ENCODE measurements at places on chromosomes 6 and 20.

- DNase-seq = peak; percentile 44
These were observed 18.1 kb upstream of the CEBPB start for GRCh38 chr20:50172347-50173013.

- DNase-seq = no peak
These were observed 270.2 kb downstream of the SMOC2 start for GRCh38 chr6:168711049-168711640.

DNA sequence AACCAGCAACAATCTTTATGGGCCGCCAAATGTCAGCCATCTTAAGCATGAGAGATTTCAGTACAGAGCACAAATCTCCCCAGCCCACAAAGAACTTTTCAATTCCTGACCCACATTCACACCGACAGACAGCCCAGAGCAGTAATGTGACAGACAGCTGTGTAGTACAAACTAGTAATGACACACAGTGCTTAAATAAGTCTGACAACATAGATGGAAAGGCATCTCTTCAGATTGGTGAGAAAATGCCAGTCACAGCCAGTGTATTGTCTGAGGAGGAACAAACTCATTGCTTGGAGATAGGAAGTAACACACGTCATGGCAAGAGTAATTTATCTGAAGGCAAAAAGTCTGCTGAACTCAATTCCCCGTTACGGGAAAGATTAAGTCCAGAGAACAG, 36.0 kb downstream of the KIZ start:
- no peak for DNase-seq

DNA sequence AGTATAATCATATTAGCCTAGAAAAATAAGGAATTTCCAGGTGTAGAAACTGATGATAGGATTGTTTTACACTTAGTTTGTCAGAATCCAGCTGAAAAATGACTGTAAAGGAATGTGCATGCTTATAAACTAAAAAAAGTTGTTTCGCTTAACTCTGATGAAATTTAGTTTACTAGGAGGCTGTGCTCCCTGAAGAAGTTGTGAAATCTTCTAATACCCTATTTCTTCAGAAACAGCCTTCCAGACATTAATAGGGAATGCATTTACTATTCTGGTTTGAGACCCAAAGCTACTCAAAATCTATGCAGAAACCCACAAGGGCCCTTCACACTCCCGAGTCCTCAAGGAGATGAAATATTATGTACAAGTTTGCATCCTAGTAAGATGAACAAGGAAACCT, 105.5 kb upstream of the SSTR4 start:
- no peak for DNase-seq

DNA sequence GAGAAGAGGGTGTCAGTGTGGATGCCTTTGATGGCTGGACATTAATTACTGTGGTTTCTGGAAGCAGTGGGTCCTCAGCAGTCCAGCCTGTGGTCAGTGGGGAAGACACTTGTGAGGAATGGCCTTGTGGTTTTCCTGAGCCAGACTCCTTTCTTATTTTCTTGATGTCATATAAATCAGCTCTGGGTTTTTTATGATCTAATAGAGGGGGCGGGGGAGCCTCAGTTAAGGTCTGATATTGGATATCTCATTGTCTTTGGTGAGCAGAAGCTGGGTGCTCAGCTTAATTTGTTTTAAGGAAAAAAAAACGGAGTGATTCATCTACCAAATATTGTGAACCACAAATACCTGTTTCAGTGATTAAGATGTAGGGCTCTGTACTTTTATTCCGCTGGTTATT, 62.1 kb downstream of the OTOR start:
- DNase-seq = no peak

- DNase-seq = no peak
These were observed 301.7 kb upstream of the ZFP64 start for GRCh38 chr20:52493171-52493721.

GRCh38 chr6:32472781-32473375, 33.2 kb downstream of the HLA-DRA start:
- DNase-seq = no peak

GRCh38 chr20:4083098-4083865, 67.9 kb upstream of the RNF24 start:
- DNase-seq = no peak

DNA sequence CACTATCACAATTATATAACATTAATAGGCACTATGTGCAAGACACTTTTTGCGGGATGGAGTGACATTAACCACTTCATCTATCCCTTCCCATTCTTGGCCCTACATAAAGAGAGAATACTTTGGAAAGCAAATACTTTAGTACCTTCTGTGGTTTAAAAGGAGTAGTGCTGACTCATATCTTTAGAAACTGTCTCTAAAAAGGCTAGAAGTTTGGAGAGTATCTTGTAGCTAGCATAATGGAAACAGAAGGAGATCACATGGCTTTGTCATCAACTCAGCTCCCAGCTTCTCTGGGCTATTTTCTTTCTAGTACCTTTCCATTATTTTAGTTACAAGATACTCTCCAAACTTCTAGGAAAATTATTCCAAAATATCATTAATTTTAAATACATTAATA, 157.5 kb downstream of the ADGRG6 start:
- DNase-seq = no peak

- DNase-seq = no peak
These were observed 7.6 kb upstream of the BTN3A3 start for GRCh38 chr6:26432627-26433201.

DNA sequence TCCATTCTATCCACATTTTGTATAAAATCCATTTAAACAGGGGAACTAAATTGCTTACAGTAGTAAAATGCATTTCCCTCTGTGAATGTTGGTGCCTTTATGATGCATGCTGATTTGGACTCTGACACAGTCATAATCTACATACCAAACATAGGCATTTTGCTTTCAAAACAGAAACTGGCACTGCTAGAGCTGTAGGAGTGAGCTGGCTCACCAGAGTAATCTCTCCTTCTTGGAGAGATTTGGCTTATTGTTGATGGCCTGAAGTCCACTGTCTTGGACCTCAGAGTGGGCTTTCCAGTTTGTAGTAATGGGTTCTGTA, 363.2 kb upstream of the FLRT3 start:
- DNase-seq = no peak

GRCh38 chr6:44057238-44057930, 69.9 kb downstream of the MRPL14 start:
- DNase-seq = no peak

DNA sequence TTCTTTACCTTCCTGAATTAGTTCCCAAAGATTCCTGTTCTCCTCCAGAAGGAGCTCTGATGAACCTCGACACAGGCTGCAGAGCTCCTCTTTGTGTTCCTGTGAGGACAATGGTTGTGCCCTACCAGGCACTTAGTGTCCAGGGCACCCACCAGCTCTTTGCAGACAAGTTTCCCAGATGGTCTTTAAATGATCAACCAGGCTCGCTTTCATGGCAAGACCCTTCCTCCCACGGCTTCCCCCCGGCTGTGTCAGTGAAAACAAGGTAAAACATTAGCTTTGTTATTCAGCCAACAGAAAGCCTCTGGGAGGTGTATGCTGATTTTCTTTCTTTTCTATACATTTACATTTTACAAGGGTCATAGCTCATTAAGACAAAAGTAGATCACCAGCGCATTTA, 32.3 kb upstream of the CNKSR3 start:
- DNase-seq = no peak

- no peak for DNase-seq
These were observed 22.4 kb upstream of the GLP1R start for GRCh38 chr6:39026175-39026574.

- no peak for DNase-seq
These were observed 24.9 kb upstream of the SMOC2 start for GRCh38 chr6:168415993-168416530.

DNA sequence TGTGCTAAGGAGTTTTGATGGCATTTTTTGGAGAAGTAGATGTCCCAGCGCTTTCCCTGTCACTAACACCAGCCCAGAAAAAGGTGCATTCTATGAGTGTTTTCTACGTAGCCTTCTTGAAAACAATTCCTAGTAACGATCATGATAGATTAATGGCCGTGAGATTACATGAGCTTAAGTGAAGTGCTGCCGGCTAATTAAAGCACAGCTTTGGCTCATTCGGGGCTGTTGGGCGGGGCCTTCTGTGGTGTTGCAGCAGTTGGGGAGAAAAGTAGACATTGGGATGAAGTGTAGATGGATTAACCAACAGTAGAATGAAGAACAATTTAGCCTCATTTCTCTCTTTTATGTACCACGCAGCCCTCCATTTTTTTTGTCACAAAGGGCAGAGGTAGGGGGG, 20.8 kb upstream of the TRAF3IP2 start:
- DNase-seq = peak; percentile 64

GRCh38 chr20:39986173-39986904, 702.7 kb downstream of the MAFB start:
- DNase-seq = no peak

GRCh38 chr6:161403717-161404116, 129.9 kb upstream of the AGPAT4 start:
- no peak for DNase-seq

DNA sequence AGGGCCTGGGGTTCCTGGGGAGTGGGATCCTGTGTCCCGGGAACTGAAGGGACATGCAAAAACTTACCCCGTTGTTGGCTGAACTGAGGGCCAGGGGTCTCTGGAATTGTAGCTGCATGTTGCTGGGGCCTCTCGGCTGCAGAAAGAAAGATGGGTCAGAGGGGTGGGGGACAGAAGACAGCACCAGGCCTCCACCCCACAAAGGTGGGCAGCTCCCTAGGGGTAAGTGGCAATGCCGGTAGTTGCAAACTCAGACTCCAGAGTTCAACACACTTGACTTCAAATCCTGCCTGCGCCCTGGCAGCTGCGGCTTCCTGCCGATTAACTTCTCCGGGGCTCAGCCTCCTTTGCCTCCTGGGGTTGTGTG, 4.8 kb downstream of the ZBP1 start:
- DNase-seq = no peak

DNA sequence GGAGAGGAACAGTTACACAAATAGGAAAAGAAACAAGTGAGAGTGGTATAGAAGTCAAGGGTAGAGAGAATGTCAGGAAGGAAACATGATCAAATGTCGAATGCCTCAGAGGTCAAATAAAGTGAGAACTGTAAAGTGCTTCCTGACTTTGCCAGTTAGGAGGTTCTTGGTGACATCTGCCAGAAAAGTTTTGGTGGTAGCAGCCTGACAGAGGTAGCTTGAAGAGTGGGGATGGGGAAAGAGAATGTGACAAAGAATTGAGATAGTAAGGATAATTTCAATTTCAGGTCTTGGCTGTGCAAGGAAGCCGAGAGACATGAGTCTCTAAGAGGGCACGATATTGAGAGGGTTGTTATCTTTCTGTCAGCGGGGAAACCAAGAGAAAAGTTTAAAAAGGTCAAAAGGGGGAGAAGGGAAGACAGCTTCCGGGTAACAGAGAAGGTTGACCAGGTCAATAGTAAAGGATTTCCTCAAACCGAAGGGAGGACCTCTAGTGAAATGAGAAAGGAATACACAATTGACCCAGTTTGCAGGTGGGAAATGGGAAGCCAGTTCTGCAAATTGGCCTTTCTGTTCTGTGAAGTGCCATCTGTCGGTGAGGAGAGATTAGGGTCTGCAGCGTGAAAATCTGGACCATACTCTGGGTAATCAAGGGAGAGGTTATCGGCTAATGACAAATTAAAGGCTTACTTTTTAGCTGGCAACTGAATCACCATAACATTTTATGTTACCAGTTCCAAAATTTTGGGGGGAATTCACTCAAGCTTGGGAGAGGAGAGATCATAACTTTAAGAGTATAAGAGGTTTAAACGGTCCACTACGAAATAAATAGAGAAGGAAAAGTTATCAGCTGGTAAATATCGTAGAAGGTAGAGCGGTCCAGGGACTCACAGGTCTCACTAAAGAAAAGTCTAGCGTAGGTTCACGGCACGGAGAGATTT, 973 bp upstream of the BRD2 start:
- DNase-seq = peak; percentile 24

GRCh38 chr20:53216856-53217576, 244.9 kb downstream of the TSHZ2 start:
- no peak for DNase-seq

DNA sequence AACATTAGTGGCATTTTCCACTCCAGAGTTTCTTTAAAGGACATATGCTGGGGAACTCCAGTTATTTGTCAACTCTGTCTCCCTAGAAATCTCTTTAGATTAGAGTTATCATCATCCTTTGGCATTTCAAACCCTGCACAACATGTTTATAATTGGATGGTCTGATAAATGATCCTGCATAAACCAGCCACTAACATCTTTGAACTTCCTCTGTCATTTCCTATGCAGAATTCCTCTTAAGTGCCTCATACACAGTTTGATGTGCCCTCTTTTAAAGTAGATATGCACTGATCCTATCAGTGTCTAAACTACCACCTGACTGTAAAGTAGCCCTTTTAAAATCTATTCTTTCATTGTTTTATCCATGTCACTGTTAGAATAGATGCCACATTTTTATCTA, 306.3 kb upstream of the IRAK1BP1 start:
- no peak for DNase-seq

- no peak for DNase-seq
These were observed 68.1 kb upstream of the CEP85L start for GRCh38 chr6:118719351-118720124.

- no peak for DNase-seq
These were observed 29.3 kb upstream of the TBC1D7 start for GRCh38 chr6:13357551-13358075.

DNA sequence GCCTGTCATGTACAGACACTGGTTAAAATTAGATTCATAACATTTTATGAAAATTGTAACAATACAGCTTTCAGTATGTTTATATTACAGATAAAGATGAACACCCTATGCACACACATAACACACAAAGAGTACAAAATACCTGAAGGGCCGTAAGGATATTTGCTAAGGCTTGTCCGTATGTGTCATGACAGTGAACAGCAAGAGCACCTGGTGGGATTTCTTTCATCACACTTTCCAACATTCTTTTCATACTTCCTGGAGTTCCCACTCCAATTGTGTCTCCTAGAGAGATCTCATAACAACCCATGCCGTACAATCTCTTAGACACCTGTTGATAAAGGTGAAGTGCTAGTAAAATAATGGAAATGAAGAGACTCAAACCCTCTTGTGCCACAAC, 83.7 kb downstream of the HMGCLL1 start:
- no peak for DNase-seq

GRCh38 chr20:32563311-32564272, 21.5 kb downstream of the NOL4L start:
- no peak for DNase-seq

DNA sequence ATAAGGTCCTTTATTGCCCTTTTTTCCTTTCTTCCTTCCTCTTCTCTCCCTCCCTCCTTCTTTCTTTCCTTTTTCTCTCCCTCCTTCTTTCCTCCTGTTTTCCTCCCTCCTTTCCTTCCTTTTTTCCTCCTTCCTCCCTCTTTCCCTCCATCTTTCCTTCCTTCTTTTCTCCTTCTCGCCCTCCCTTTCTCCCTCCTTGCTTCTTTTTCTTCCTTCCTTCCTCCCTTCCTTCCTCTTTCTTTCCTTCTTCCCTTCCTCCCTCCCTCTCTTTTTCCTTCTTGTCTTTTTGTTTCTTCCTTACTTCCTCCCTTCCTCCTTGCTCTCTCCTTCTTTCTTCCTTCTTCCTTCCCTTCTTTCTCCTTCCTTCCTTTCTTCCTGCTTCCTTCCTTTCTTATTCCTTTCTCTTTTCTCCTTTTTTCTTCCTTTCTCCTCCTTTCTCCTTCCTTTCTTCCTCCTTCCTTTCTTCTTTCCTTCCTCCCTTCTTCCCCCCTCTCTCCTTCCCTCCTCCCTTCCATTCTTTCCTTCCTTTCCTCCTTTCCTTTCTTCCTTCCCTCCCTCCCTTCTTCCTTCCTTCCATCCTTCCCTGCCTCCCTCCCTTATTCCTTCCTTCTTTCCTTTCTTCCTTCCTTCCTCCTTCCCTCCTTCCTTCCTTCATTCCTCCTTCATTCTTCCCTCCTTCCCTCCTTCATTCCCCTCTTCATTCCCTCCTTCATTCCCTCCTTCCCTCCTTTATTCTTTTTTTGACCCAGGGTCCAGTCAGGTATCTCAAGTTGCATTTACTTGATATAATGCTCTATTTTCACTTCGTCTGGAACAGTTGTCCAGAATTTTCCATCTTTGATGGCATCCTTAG, 11.7 kb upstream of the PHIP start:
- DNase-seq = no peak
